ENCODE measurements at places on chromosomes 13 and 19. TPM values are rescaled to one million over a fixed set of nuclear protein-coding genes. Genes with fewer than 3 reads are reported as not detected.

DNA sequence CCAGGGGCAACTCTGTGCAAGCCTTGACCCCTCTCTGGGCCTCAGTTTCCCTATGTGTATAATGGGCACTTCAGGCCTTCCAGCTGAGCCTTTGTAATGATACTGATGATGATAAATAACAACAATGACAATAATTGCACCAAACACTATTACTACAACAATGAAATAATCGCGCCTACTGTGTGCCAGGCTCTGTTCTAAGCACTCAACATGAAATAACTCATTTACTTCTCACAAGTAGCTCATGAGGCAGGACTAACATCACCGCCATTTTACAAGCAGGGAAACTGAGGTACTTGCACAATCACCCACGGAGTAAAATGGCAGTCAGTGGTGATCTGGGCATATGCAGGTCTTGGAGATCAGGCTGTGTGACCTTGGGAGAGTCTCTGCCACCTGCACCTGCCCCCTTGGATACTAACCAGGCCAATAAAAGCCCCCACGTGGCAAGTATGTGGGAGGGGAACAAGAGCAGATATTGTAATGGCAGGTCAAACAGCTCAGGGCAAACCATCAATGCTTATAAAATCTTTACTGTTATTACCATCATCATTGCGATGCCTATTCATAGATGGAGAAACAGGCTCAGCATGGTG is 540 bp upstream of the ANGPTL8 start:
- no peak for DNase-seq

The PBX4 gene
- total RNA-seq: 38.4 TPM

DNA sequence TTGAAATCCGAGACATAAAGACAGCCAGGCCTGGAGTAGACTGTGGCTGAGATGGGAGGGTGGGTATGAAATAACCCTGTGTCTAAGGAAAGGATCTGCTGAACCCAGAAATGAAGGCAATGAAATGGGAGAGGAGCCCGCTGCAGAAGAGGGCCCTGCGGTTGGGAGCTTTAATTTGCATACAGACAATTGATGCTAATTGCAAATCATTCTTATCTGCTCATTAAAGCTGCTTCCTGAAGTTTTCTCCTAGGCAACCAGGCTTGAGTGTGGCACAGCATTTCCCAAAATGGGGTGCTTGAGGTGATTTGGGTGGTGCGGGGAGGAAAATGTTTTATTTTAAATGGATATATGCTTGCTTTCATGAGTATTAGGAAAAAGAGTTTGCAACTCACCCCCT is 55.4 kb downstream of the DPF1 start:
- no peak for DNase-seq

DNA sequence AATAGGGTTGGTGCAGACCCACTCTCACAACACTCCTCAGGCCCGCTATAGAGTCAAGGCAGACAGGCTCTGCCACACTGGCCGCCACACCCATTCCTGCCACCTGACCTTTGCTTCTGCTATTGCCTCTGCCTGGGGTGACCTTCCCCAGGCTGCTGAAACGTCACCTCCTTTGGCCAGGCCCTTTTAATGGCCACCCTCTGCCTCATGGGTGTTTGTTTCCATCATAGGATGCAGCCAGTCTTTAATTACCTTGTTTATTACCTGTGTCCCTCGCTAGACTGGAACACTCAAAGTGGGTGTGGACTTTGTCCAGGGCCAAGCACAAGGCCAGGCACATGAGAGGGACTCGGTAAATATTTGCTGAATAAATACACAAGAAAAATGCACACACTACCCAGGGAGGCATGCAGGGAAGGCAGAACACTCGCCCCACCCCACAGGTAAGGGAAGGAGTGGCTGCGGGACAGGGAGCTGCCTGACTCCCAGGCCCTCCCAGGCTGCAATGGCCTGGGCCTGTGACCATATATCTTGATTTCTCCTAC is 3.2 kb downstream of the LSM4 start:
- no peak for DNase-seq

- peak; percentile 62 for DNase-seq
Measured at GRCh38 chr19:10112895-10113591, 1.6 kb downstream of the P2RY11 start.

The LGALS4 gene
- 2.1 TPM for total RNA-seq

DNA sequence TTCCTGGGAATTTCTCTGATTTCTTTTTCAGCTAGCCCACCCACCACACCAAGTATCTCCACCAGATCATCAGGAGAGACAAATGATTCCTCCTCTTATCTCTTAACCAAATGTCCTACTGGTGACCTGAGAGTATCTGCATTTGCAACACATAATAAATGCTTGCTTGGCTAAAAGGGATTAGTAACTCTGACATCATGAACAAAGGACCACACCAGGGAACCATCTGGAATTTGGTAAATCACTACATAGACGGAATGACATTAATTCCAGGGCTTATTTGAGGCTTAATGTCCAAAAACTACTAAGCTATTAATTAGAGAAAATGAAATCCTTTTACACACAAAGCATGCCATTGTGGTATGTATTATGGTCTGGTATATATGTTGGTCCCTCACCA is 139.0 kb downstream of the RAP2A start:
- no peak for DNase-seq

DNA sequence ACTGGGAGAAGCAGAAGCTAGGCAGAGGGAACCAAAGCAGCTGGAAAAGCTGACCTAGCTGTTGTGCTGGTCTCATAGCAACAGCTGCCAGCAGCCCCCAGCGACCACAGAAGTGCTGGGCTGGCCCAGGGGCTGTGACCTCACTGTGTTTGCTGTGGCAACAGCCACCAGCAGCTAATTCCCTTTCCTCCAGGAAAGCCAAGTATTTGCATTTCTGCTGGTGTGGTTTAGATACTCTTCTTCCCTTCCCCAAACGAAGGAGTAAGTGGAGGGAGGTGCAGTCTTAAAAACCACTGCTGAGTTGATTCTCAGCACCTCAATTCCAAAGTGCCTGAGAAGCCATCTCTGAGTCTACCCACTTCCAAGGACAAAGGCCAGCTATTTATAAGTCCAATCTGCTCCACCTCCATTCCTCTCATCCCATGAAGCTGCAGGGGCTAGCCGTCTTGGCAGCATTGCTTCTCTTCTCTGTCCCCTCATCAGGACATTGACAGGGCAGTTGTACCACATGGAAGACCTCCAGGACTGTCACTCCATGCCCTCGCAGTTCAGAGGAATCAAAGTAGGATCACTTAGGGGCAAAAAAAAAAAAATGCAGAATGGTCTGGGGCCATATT is 11.5 kb upstream of the CCDC97 start:
- DNase-seq: no peak

GRCh38 chr19:51511353-51511752 is 9.8 kb upstream of the SIGLEC12 start:
- DNase-seq: no peak

The ZNF285 gene
- 1.4 TPM for total RNA-seq

The MCEMP1 gene
- total RNA-seq: not detected

The CADM4 gene
- total RNA-seq: 0.20 TPM

The DNAJB1 gene
- total RNA-seq: 100 TPM

DNA sequence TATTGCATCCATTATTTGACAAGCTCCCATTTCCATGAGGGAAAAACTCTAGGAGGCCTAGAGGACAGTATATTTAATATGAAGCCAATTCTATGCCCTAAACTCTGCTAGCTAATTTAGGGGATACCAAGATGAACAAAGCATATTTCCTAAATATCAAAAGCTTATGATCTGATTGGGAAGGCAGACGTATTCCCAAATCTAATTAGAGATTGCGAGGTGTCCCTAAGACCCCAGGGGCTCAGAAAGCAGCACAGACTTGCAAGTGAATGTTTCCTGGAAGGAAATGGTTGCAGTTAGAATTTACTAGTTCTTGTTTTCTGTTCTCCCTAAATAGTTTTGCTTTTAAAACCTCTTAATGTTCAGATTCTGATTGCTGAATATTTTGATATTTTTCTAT is 30.7 kb downstream of the NDFIP2 start:
- DNase-seq: no peak

GRCh38 chr19:4199699-4200293 is 17.3 kb downstream of the ANKRD24 start:
- DNase-seq: no peak

GRCh38 chr13:40206241-40207000 is 460.0 kb downstream of the FOXO1 start:
- peak; percentile 45 for DNase-seq

DNA sequence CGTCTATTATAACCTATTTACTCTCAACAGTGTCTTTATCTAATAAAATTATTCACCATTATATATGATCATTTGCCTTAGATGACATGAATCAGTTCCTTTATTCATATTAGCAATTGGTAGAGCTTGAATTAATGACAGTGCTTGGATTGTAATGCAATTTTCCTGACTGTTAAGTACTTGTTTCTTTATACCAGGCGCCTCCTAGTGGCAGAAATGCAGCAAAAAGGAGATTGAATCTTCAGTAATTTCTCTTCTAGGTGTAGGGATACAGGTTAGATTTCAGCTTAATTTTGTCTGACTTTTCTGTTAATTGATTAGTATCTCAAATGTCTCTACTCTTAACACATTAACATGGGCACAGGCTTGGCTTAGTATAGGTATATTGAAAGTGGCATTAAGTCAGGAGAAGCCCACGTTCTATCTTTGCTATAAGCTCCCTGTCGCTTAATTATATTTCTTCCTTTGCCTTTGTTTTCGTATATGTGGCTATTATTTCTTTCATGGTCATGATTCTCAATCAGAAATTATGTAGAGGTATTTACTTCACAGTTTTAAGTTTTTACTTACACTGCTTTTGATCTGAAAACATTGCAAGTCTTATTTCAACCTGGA is 9.1 kb upstream of the LHFPL6 start:
- peak; percentile 74 for DNase-seq

DNA sequence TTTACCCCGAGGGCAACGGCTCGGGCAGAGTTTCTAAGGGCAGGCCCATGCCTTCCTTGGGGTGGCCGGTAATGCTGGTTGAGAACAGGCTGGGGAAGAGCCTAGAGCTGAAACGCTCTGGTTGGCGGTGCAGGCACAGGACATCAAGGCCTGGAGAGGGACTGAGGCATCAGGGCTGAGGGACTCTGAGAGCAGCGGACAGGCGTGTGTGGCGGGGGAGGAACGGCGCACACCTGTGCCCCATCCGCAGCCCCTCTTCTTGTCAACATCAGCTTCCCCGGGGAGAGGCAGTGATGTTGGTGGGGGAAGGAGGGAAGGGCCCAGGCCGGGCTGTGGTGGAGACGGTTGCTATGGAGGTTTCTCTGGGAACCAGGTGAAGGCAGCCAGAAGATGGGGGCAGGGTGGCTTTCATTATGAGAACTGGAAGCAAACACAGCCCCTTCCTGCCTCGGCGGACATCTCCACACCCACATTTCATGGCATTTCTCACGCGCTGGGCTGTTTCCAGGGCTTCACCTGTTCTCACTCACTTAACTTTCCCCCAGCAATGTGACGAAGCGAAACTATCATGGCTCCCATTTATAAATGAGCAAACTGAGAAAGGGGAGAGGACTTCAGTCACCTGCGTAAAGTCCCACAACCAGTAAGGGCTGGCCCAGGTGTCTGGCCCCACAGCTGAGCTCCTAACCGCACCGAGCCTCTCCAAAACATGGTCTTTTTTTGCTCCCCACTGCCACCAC is 8.2 kb upstream of the ATF5 start:
- DNase-seq: no peak

GRCh38 chr13:97810152-97810551 is 143.3 kb upstream of the IPO5 start:
- DNase-seq: no peak

DNA sequence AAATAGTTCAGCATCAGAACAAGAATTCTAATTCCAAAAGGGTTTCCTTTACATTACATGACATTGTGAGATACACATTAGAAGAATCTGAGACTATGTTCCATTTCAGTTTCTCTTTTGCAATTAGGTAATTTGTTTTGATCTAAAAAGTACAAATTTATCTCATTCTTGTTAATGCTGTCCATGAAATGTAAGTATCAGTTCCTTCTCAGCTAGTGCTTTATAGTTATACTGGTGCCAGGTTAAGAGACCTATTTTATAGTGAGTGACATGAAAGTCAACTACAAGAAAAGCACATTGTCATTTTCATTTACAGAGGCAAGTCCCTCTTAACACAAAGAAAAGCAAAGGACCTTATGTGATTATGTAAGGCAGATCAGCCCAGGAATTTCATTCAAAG is 43.9 kb downstream of the RCBTB2 start:
- no peak for DNase-seq

DNA sequence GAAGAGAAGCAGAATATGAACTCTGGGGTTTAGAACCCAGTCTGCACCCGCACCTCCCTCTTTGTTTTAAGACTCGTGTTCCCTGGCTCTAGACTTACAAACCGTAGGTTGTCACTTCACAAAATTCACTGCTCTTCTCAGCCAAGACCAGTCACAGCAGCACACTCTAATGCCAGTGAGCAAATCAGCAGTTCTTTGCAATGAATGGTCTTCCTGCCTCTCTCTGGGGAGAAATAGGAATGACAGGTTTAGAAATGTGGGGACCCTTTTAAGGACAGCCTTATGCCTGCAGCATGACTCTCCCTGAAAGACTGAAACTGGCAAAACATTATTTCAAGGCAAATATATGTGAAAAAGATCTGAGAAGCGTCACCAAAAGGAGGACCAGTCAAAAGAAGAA is 156.9 kb downstream of the KCTD15 start:
- DNase-seq: no peak

DNA sequence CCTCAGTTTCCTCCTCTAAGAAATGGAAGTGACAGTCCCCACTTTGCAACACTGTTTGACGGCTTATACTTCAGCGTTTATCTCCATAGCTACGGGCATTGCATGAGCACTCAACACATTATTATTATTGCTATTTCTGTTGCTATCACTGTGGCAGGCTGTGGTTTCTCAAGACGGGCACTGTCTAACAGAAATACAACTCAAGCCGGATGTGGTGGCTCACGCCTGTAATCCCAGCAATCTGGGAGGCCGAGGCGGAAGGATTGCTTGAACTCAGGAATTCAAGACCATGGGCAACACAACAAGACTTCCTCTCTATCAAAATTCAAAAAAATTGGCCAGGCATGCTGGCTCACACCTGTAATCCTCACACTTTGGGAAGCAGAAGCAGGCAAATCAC is 4.9 kb upstream of the ZSWIM4 start:
- no peak for DNase-seq

The DCLK1 gene
- total RNA-seq: not detected

DNA sequence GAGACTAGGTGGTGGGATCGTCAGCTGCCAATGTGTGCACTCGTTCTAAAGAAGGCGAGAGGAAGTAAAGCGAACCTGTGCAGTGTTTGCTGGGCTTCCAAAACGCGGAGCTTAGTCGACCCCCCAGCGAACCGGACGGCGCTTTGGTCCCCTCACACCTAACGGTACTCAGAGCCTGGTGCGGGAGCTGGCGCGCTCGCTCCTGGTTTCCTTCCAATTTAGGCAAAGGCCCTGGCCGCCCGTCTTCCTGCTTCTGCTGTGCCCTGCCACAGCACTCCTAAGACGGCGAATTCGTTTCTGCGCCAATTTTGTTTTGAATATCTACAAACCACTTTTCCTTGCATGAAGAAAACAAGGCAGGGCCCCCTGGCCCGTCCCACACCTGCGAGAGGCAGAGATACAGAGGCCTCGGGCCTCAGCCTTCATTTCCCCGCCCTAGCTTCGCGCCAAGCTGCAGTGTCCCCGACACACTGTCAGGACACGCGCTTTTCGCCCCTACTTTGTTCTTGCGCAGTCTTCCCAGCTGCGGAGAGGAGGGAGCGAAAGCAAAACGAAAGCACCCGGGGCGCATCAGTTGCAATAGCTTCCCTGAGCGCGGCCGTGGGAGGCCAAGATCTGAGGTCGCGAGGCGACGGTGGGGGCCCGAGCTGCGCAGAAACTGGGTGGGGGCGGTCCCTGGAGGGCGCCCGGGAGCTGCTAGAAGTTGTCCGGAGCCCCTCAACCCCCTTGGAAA is 111.9 kb downstream of the KCNRG start:
- peak; percentile 64 for DNase-seq
